ENCODE measurements at places on chromosomes 12 and 14.

DNA sequence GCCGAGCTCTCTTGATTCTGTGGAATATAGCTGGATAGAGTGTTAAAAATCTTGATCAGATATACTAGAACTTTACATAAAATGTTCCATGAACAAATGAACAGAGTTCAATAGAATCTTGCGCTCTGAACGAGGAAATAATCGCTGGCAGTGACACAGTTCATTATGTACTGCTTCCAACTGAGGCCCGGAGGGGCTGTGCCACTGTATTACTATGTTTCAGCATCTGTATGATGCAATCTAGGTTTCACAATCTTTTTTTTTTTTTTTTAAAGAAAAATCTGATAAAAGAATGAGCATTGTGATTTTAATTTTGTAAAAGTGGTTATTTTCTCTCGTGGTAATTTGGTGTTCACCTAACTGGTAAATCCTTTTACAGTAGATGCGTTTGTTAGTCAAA lies 77.2 kb downstream of the FERMT2 start:
- no peaks in the 10 kb centered on the region for H3K36me3 ChIP-seq
- H3K4me1 ChIP-seq = no peaks in the 10 kb centered on the region
- no peak overlapping the region for H3K27ac ChIP-seq
- no peak overlapping the region for H3K4me3 ChIP-seq
- no peaks in the 10 kb centered on the region for H3K27me3 ChIP-seq

DNA sequence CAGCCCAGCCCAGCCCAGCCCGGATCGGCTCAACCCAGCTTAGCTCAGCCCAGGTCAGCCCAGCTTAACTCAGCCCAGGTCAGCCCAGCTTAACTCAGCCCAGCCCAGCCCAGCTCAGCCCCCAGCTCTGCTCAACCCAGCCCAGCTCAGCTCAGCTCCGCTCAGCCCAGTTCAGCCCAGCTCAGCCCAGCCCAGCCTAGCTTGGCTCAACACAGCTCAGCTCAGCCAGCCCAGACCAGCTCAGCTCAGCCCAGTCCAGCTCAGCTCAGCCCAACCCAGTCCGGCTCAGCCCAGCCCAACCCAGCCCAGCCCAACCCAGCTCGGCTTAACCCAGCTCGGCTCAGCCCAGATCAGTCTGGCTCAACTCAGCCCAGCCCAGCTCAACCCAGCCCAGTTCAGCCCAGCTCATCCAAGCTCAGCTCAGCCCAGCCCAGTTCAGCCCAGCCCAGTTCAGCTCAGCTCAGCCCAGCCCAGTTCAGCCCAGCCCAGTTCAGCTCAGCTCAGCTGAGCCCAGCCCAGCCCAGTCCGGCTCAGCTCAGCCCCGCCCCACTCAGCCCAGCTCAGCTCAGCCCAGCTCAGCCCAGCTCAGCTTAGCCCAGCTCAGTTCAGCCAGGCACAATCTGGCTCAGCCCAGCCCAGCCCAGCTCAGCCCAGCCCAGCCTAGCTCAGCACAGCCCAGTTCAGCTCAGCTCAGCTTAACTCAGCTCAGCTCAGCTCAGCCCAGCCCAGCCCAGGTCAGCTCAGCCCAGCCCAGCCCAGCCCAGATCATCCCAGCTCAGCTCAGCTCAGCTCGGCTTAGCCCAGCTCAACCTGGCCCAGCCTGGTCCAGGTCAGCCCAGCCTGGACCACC lies 331.7 kb downstream of the TMEM121 start:
- H3K4me3 ChIP-seq = peak overlapping the region; percentile 47
- H3K36me3 ChIP-seq = peaks cover 64% of the 10 kb centered on the region
- H3K27me3 ChIP-seq = no peaks in the 10 kb centered on the region
- H3K27ac ChIP-seq = peak overlapping the region; percentile 98
- H3K4me1 ChIP-seq = no peaks in the 10 kb centered on the region

GRCh38 chr12:117143008-117143532 lies 43.9 kb upstream of the TESC start:
- no peak overlapping the region for H3K4me3 ChIP-seq
- DNase-seq = no peak
- H3K4me1 ChIP-seq = peaks cover 14% of the 10 kb centered on the region
- H3K27ac ChIP-seq = peak overlapping the region; percentile 53

- no peaks in the 10 kb centered on the region for H3K4me1 ChIP-seq
- no peak overlapping the region for H3K27ac ChIP-seq
- no peak overlapping the region for H3K4me3 ChIP-seq
- peaks cover 4% of the 10 kb centered on the region for H3K36me3 ChIP-seq
- no peaks in the 10 kb centered on the region for H3K27me3 ChIP-seq
These were observed 13.0 kb upstream of the DIABLO start for GRCh38 chr12:122238861-122239260.

DNA sequence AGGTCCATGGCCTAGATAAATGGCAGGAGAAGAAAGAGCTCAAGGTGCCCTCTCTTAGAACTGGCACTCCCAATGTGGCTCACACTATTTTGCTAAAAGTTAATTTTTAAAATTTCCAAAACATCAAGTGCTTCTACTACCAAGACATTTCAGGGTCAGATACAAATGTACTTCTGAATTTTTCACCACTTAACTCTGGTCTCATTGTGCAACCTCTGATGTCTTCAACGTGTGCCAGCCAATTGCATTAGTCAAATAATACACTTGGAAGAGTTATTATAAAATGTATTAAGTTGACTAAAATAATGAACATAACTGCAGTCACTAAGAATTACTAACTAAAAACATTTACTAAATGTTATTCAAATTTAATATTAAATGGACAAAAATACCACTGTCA lies 41.3 kb downstream of the SLC25A47 start:
- H3K27me3 ChIP-seq = no peaks in the 10 kb centered on the region
- no peak overlapping the region for H3K27ac ChIP-seq
- peaks cover 48% of the 10 kb centered on the region for H3K36me3 ChIP-seq
- H3K4me1 ChIP-seq = no peaks in the 10 kb centered on the region
- no peak for DNase-seq

DNA sequence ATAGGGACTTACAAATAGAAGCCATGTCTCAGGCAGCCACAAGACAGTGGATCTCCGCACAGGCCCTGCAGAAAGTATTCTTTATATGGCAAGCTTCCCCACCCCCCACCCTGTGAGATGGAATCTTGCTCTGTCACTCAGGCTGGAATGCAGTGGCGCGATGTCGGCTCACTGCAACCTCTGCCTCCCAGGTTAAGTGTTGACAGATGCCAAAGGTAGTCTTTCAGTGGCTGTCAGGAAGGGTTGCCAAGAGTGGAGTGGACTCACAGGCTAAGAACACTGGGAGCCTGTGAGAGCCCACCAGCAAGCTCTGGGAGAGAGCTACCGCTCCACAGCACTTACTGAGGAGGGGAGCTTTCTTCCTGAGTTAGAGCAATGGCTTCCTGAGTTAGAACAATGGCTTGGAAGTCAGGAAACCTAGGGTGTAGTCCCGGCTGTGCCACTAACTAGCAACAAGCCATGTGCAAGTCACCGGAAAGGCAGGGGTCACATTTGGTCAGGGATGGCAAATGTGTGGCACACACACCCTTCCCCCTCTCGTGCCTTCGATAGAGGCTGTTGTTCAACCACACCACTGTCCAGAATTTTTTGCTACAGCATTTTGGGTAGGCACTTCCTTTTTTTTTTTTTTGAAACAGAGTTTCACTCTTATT lies 2.6 kb downstream of the RNASE1 start:
- no peaks in the 10 kb centered on the region for H3K36me3 ChIP-seq
- no peak overlapping the region for H3K27ac ChIP-seq
- DNase-seq = no peak
- peaks cover 26% of the 10 kb centered on the region for H3K4me1 ChIP-seq
